SW 1271 (cell line): ENCODE measurements at places on chromosomes 4 and X.

DNA sequence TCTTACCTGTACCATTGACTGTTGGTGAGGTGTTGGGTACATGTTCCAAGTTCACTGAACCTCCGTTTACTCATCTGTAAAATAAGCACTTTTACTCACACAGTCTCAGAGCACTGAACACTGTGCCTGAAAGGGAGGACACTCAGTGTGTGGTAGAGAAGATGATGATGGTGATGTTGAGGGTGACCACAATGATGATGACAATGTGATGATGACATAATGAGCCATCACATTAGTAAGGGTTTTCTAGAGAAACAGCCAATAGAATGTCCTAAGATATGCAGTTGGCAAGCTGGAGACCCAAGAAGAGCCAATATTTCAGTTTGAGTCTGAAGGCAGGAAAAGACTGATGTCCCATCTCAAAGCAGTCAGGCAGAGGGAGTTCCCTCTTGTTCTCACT, 315.4 kb upstream of the IGFBP7 start:
- no peak for DNase-seq

DNA sequence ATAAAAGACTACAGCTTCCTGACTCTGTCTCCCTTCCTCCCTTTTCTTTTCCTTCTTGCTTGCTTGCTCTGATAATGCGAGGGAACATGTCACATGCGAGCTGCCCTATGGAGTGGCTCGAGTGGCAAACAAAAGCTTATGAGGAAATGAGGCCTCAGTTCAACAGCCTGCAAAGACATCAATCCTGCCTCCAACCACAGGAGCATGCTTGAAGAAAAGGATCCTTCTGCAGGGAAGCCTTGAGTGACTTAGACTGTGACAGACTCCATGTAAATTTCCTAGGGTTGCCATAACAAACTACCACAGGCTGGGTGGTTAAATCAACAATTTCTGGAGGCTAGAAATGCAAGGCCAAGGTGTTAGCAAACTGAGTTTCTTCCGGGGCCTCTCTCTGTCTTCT, 152.5 kb downstream of the NR3C2 start:
- no peak for DNase-seq

- no peak for DNase-seq
These were observed 1.3 kb downstream of the CASP3 start for GRCh38 chr4:184648054-184648312.

DNA sequence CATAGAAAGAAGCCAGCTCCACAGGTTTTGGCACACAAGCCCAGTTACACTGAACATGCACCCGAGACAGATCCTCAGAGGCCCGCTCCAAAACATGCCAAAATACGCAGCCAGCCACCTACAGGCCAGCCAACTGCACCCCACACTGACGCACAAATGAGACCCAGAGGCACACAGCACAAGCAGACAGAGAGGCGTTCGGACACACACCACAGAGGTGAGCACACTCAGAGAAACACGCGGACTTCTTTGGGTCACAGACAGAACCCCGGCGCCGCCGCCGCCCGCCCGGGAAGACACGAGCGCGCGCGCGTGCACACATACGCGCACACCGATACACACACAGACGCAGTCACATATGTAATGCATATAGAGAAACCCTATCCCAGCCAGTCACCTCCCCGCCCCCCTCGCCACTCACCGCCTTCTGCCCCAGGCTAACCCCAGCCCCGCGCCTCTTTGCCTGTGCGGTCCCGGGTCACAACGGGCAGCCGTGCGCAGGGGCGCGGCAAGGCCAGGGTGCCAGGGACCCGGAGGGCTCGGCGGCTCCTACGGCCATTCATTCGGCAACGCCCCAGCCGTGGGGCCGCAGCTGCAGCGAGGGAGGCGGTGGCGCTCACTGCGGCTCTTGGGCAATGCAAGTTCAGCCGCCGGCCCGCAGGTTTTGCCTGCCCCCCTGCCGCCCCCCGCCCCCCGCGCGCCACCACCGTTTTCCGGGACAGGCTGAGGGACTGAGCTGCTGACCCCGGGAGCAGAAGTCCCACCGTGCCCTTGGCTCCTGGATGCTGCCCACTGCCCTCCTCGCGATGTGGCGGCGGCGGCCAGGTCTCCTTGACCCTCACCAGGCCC, 553 bp downstream of the SEPTIN6 start:
- DNase-seq, result no peak

GRCh38 chrX:8201896-8202331, 30.8 kb upstream of the VCX2 start:
- no peak for DNase-seq

DNA sequence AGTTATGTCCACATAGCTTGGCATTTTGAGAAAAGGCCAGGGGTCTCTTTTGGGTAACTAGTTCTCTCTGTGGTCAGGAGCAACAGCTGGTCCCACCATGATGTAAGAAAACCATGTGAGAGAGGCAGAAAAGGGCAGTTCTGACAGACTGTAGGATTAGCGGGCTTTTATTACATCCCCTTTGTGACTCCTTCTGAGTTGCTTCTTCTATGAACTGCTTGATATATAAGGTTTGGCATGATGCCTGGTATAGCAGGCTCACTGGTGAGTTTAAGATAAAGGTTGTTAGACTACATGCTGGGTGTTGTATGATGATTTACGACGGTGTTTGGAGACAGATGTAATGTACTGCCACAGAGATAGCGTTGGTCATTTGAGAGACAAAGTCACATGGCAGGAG, 2308.1 kb upstream of the AGA start:
- DNase-seq, result no peak

DNA sequence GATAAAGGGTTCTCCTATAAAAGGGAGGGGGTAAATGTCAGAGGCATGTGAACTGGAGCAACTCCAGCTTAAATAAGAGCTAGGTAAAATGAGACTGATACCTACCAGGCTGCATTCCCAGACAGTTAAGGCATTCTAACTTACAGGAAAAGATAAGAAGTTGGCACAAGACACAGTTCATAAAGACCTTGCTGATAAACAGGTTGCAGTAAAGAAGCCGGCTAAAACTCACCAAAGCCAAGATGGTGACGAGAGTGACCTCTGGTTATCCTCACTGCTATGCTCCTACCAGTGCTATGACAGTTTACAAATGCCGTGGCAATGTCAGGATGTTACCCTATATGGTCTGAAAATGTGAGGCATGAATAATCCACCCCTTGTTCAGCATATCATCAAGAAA, 13.1 kb upstream of the SULT1B1 start:
- DNase-seq, result no peak

DNA sequence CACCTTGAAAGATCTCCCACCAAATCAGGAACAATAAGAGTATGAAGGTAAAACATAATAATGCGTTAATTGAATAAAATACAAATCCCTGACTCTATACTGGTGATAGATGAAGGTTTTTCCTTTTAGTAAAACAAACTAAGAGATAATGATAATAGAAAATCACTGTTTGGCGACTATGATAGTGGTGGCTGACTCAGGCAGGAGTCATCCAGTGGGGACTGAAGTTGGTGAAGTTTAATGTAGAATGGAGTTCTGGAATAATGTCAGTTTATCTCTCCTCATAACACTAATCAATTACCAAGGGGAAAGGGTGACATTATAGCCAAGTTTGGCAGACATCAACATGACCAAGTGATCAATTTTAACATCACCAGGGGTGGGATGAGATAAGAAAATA, 21.3 kb downstream of the ABCG2 start:
- DNase-seq, result no peak

DNA sequence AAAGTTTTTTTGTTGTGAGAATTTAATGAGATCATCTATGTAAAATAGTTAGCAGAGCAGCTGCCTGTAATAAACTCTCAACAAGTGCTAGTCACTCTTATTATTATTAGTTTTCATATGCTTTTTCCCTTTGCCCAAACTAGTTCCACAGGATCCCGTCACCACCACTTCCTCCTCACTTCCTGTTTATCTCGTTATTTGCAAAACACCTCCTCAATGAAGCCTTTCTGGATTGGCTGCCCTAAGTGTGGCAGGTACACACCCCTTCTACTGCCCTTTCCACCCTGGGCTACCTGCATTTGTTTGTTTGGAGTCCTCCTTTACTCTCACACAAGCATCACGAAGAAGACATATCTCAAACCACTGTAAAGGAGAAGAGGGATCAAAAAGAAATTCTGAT, 54.4 kb upstream of the KLF3 start:
- no peak for DNase-seq

DNA sequence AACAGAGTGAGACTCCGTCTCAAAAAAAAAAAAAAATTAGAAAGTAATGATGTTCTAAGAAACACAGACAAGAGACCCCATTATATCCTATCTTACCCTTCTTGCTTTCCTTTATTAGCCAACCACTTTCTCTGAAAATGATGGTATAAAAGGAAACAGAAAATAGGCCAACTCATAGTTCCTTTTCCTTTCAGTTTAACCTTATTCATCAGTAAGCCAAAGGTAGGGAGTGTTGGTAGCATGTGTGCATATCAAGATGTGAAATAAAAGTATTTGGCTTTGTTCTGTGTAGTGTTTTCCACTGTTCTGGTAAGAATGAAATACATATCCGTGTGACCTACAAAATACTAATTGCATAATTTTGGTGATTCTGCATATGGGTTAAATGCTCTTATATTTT, 266.6 kb downstream of the ZNF674 start:
- no peak for DNase-seq

DNA sequence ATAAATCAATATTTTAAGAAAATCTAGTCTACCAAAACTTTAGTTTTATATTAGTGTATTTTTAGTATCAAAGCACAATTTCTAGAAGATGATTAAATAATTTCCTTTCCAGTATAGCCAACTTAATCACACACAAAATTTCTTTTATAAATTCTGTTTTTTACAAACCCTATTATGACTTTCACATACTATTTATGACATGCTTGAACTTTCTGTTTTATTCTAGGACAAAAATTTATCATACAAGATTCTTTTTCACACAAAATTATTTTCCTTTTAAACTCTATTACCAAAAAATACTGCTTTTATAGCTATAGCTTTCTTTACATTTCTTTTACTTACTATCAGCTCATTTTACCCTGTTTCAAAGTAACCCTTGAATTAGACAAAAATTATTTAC, 149.5 kb downstream of the OR13H1 start:
- no peak for DNase-seq
